ENCODE measurements at places on chromosomes 4 and X.

DNA sequence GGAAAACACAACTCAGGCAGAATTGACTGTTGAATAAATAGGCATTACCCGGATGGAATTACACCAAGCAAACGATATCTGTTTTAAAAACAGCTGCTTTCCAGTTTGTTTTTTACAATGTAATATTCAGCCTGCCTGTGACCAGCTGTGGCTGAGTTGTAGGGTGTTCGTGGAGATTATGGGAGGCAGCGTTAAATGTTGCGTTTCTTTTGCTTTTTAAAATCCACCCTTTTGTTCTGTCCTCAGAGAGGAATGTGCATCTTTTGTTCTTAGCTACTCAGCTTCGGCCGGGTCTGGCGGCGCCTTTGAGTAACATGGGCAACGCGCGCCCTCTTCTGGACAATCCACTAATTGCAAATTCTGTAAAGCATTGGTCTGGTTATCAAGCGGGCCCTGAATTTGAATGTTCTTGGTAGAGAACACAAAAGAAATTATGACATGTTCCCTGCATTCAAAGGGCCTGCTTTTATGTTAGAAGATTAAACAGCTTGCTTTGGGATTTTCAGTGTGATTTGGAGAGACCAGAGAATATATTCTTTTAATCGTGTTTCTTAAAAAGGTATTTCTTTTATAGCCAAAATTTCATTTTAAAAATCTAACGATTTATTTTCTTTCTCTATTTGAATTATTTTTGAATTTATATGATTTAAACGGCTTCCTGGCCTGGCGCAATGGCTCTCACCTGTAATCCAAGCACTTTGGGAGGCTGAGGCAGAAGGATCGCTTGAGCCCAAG lies 76.3 kb upstream of the TRIM2 start:
- DNase-seq: peak; percentile 83

DNA sequence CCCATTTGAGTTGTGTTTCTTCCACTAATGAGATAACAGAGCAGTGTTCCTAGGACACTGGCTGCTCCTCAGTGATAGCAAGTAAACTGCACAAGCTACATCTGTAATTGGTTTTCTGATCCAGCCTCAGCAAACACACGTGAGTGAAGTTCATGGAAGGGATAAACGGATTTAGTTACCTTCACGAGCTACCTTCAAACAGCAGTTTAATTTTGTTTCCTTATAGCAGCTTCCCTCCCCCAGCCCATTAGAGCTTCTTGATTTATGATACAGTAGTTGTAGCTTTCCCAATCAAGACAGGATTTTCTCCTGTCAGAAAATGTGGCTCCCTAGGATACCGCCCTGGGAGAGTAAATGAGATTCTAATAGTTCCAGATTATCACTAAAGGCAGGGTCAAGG lies 634.2 kb upstream of the FAT1 start:
- no peak for DNase-seq

DNA sequence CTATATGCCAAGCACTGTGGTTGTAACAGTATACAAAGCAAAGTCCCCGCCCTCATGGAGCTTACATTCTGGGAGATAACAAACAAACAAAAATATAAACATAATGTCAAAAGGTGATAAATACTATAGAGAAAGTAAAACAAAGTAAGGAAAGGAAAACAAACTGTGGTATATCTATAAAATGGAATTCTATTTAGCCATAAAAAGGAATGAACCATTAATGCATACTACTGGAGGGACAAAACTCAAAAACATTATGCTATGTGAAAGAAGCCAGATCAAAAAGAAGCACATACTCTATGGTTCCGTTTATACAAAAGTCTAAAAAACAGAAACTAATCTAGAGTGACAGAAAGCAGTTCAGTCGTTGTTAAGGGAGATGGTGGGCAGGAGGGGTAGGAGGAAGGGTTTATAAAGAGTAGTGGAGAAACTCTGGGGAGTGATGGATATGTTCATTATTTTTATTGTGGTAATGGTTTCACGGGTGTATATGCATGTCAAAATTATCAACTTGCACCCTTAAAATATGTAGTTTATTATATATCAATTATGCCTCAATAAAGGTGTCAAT lies 31.5 kb downstream of the GPC3 start:
- DNase-seq: no peak

GRCh38 chr4:185282968-185283367 lies 73.6 kb downstream of the SNX25 start:
- DNase-seq: no peak

- DNase-seq: no peak
These were observed 16.3 kb upstream of the NEUROG2 start for GRCh38 chr4:112532267-112532666.

- no peak for DNase-seq
These were observed 140.9 kb upstream of the HPGD start for GRCh38 chr4:174663216-174663615.

DNA sequence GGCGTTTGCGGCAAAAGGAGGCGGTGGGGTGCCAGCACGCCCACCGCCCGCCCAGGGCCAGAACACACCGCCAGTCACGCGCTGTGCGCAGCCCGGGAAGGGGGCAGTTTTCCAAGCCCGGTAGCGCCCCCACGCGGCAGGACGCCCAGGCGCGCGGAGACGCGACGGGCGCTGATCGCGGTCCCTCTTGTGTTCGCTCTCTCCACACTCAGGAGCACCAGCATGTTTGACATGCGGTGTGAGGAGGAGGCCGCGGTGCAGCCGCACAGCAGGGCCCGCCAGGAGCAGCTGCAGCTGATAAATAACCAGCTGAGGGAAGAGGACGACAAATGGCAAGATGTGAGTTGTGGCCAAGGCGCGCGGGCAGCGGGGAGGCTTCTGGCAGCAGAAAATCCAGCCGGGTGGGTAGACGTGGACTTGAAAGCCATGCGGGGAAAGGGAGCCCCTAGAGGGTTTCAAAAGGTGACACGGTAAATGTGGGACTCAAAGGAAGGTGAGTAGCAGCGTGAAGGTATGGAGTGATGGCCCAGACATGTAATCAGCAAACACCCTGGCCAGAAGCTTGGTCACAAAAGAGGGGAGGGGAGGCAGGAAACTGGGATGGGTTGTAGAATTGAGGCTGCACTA lies 104.1 kb downstream of the PHOX2B start:
- peak; percentile 77 for DNase-seq

GRCh38 chr4:5913454-5913853 lies 20.6 kb upstream of the CRMP1 start:
- DNase-seq: no peak

GRCh38 chr4:80097400-80098177 lies 24.6 kb upstream of the ANTXR2 start:
- DNase-seq: no peak

- DNase-seq: no peak
These were observed 81.9 kb downstream of the HCCS start for GRCh38 chrX:11193035-11193469.

- DNase-seq: no peak
These were observed 121.1 kb downstream of the MGST2 start for GRCh38 chr4:139786494-139787354.

DNA sequence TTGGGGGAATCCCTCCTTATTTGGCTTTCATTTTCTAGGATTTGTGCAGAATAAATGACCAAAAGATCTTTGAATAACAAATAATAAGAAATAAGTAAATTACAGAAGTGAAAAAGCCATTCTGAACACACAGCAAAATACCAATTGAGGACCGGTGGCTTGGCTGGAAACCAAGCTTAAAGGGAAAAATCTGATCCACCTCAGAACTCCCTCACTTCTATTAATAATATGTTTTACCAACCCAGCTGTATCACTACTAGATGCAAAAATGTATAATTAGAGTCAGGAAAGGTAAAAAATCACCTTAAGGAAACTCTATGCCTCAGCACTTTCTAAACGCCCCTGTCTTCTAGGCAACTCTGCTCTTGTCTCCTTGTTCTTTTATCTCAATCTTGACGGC lies 77.3 kb downstream of the TSPAN5 start:
- DNase-seq: no peak

GRCh38 chr4:16271411-16271810 lies 45.1 kb upstream of the TAPT1 start:
- DNase-seq: no peak

DNA sequence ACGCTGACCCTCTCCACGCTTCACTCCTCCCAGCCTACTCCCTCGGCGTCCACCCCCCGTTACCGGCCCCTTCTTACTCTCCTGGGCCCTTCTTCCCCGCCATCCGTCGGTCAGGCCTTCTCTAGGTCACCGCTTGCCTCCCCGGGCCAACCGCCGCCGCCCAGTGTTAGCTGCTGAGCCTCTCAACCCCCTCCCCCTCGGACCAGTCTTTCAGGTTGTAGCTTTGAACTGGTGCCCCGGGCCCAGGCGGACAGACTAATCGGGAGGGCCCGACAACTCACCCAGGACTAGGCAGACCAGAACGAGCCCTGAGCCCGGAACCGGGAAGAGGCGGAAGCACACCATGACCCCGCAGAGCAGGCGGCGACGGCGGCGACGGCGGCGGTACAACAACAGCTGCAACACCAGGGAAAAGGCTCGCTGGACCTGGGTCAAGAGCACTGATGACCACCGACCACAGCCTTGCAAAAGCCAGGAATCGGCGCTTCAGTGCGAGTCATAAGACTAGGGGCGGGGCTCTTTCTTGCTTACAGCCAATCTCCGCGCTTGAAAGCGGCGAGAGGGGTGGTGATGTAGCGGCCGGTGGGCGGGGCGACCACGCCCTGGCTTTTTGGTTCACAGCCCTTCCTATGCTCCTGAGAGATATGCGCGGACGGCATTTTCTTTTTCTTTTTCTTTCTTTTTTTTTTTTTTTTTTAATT lies at the start of gene LAMP2:
Gene LAMP2, minus strand, starts transcription at position 472 of the 701 bp plus-strand sequence. Its CDS starts 127 bp downstream, at position 345.
- peak; percentile 64 for DNase-seq

GRCh38 chrX:6456196-6456595 lies 78.7 kb downstream of the VCX3A start:
- no peak for DNase-seq

GRCh38 chrX:54430519-54430918 lies 9.7 kb upstream of the TSR2 start:
- DNase-seq: no peak

DNA sequence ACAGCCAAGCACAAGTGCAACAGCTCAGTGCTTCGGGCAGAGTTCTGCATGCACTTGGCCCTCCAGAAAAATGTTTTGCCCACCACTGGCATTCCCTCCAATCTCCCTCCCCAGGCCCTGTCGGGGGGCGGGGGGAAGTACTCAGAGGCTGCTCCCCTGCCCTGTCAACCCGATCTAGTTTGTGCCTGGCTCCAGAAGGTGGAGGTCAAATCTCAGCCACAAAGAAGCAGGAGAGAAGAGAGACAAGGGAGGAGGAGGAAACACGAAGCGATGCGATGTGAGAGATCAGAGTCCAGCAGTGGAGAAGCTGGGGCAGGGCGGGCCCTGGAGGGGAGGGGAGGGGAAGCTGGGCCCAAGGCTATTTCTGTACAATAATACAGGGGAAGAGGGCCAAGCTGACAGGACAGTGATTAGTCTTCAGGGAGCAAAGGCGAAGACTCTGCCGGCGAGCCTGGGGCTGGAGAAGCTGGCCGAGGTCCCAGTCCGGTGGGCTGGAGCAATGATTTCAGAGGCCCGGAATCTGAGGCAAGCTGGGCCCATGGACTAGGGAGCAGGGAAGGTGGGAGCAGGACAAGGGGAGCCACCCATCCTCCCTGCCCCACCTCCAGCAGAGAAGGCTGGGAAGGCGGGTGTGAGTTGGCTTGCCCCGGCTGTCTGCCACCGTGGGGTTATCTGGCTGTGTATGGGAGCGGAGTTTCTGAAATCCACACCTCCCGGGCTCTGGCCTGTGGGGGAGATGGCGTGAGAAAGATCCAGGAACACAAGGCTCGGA lies 167.1 kb downstream of the EFNB1 start:
- DNase-seq: no peak

DNA sequence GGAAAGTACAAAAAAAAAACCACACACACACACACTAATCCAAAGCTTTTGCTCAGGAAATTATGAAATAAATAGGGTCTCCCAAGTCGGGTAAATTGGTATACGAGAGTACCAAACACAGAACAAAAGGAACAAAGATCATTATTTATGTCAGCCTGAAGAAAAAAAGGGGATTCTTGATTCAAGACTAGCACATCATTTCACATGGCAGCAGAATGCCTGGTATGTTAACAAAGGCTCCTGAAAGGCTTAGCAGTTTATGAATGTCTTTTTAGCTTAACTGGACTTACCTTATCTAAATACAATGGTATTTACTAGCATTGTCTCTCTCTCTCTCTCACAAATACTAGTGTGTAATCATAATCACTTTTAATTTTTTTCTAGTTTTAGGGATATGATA lies 11.3 kb downstream of the RAP2C start:
- DNase-seq: no peak

DNA sequence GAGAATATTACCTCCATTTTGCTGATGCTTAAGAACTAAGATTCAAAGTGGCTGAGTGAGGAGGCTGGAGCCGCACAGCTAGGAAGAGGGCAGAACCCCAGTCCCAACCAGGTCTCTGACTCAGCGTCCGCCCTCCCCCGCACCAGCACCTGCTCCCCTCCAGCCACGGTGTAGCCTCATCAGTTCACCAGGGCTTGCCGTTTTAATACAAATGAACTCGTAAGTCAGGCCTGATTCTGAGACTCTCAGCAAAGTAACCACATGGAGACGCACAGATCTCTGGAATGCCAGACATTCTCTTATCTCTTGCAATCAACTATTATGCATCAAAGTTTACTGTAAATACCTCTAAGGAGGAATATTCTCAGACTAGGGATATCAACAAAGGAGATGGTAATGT lies 52.4 kb downstream of the ENPP6 start:
- DNase-seq: no peak
